ENCODE measurements at places on chromosomes 5 and 9.
A peak's percentile ranks its signal among the peaks of the same experiment; 100 is the strongest.

DNA sequence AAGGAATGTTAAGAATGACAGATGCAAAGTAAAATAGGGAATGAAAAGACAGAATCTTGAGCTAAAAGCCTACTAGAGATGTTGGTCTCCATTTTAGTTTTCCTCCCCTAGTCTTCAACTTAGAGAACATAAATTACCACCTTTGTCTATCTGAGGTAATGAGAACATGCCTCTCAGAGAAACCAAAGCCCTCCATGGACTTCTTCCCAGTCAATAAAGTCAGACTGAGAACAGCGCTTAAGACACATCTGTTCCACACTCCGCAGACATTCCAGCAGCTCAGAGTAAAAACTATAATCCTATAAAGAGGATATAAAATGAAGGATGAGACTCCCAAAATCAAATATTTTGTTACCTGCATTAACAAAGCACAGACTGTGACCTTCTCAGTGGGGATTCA is 79.2 kb downstream of the DPYSL3 start:
- DNase-seq, result no peak

DNA sequence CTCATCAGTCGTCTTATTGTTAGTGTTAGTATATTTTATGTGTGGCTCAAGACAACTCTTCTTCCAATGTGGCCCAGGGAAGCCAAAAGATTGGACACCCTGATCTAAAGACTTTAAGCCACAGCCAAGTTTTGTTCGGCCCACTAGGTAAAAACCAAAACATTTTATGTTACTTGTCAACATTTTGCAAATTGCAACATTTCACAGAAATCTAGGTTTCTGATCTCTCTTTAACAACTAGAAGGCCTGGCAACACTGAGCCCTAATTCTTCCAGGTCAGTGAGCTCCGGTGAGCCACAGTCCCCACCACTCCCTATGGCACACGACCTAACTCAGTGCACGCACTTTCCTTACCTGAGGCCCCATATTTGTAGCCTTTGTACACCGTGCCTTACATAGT is 24.0 kb downstream of the MYO10 start:
- DNase-seq, result no peak

DNA sequence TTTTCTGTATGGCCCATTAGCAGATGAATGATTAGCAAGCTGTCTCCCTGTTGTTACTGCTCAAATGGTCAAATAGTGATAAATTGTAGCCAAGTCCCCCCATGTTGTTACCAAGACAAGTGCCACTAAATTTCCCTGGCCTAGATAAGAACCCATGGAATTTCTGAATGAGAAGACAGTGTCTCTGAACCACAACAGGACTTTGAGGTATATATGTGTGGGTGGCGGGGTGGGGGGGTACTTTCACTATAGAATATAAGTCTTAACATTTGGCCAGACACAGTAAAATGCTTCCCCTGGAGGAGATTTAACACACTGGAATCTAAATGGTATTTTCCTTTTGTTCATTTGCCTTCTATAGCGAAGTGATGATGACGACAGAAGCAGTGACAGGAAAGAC is 28.7 kb downstream of the XPA start:
- DNase-seq, result no peak

GRCh38 chr9:96599298-96599697 is 20.3 kb downstream of the CDC14B start:
- no peak for DNase-seq

- peak; percentile 36 for DNase-seq
Observed at GRCh38 chr9:95124582-95125367, 192.7 kb downstream of the FANCC start.

GRCh38 chr9:21681641-21682040 is 120.8 kb upstream of the MTAP start:
- DNase-seq, result no peak

- no peak for DNase-seq
Observed at GRCh38 chr9:72574156-72574810, 52.9 kb downstream of the TMC1 start.

DNA sequence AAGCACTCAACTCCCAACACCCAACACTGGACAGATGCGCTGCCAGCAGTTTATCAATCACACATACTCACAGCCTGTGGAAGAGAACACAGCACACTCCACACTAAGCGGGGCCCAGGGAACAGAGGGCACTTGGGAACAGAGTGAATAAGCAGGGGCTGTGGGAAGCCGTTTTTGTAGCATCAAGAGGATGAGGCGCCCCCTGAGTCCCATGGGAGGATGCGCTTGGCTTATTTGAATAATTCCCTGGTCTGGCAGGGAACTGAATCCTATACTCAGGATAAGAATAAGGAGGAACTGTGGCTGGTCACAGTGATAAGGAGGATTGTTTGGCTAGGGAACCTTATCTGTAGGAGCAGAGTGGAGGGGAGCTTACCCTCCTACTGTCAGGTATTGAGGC is 96.1 kb upstream of the DNAH5 start:
- no peak for DNase-seq

GRCh38 chr5:172113036-172113435 is 75.0 kb downstream of the STK10 start:
- DNase-seq, result no peak

DNA sequence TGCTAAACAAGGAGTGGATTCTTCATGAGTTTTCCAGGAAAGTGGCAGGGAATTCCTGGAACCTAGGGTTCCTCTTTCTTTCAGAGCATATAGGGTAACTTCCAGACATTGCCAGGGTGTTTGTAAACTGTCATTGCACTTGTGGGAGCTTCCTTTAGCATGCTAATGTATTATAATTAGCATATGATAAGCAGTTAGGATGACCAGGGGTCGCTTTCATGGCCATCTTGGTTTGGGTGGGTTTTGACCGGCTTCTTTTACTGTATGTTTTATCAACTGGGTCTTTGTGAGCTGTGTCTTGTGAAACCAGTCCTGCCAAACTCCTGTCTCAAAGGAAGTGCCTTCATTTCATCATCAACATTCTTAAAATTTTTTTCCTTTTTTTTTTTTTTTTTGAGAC is 11.9 kb upstream of the MELK start:
- no peak for DNase-seq

GRCh38 chr5:115807654-115808052 is 8.8 kb downstream of the CDO1 start:
- no peak for DNase-seq

GRCh38 chr9:33517373-33517772 is 6.7 kb upstream of the ANKRD18B start:
- DNase-seq, result no peak

DNA sequence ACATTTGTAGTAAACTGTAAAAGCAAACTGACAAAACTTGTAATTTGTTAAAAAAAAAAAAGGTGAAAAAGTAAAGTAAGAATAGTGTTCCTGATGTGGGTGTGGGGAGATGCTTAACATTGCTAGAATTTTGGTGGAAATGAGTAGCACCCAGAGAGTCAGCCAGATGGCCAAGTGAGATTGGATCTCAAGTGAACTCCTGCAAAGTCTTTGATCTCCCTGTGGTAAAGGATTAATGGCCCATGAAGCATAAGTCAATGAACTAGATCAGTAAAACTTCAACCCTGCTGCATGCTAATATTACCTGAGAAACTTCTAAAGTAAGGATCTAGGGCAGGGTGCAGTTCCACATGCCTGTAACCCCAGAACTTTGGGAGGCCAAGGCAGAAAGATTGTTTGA is 19.0 kb upstream of the FAM169A start:
- DNase-seq, result no peak

DNA sequence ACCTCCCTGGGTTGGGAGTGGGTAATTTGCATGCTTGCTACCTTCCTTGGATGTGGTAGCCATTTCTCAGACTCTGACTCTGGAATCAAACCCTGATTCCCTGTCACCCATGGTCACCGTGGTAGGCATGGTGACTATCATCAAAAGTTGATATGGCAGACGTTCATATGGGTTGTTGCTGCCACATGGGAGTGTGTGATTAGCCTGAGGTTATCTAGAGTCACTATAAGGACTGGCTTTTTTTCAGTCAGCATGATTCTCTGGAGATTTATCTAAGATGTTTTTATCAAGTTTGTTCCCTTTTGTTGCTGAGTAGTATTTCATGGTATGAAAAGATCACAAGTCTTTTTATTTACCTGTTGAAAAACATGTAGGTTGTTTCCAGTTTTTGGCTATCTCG is 7.0 kb downstream of the RCL1 start:
- DNase-seq, result no peak

Measured in HuH-7 (cell line).